ENCODE measurements at places on chromosomes 4 and X.

DNA sequence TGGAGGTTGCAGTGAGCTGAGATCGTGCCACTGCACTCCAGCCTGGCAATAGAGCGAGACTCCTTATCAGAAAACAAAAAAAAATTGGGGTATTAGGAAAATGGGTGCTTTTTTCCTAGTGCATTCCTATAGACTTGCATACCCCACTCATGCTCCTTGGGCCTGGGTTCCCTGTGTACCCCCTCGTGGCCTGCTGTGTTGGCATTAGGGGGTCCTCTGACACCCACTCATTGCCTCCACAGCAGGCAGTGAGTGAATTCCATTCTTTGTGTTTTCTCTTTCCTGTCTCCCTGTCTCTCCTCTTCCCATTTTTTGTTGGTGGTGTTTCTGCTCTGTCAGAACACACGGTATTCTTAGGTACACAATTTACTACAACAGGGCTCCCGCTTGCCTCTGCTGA, 42.8 kb downstream of the TNIP2 start:
- no peak for DNase-seq

GRCh38 chr4:3062471-3062870, 11.9 kb downstream of the HTT-AS start:
- no peak for DNase-seq

DNA sequence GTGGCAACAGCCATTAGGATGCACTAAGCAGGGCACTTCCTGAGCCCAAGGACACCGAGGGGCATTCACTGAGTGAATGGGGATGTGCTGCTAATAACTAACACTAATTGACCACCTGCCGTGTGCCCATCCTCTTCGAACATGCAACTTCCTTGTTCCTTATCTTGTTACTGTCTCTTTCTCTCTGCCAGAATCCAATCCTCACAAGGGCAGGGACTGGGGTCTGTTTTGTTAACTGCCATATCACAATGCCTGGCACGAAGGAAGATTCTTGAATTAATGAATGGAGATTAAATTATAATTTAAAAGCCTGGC, 1.3 kb downstream of the ERAS start:
- no peak for DNase-seq

GRCh38 chr4:145538596-145538995, 56.9 kb downstream of the SMAD1 start:
- DNase-seq = no peak

DNA sequence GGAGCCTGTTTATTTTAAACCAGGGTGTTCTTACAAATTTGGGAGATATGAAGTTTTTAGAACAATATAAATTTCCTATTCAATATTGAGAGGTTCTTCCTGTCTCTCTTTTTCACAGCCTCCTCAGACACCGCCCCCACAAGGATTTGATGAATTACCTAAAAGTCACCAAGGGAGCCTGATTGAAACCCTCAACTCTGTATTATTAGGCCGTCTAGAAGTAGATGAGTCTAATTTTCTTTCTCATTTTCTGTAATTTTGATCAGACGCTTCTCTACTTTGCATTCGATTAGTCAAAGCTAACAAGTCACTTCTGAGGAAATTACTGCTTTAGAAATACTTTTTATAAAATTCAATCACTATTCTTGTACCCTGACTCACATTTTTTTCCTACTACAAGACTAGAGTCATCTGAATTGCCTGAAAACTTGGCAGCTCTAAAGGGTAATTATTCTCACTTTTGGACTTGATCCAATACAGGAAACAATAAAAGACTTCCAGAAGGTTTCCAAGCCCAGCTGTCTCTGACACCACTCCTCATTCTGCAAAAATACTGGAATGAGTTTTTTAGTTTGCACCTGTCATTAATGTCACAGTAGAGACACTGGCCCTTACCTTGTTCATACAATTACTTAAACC, 111.2 kb downstream of the ELOVL6 start:
- DNase-seq = peak; percentile 14

DNA sequence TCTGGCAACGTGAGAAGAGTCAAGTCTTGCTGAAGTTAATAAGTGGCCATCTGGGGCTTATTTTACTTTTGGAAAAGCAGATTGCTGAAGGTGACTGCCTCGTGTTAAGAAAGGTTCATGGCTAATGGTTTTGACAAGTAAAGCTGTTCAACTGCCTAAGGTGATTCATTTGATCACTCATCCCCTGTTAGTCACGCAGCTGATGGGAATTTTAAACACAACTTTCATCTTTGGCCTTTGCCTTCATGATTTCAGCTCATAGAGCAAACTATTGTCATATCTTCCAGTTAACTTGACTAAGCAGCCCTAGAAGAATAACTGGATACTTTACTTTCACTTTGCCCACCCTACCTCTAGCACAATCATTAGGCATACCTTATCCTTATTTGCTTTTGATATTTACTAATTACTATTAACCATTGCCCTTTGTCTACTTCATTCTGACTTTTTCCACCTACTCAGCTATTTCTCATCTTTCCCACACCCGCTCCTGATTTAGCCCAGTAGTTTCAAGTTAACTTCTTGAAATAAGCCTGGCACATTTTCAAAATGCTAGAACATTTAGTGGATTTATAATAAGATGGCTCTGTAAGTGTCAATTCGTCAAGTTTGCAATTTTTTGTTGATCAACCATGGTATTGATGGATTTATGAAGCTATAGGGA, 170.6 kb upstream of the S100G start:
- DNase-seq = no peak

DNA sequence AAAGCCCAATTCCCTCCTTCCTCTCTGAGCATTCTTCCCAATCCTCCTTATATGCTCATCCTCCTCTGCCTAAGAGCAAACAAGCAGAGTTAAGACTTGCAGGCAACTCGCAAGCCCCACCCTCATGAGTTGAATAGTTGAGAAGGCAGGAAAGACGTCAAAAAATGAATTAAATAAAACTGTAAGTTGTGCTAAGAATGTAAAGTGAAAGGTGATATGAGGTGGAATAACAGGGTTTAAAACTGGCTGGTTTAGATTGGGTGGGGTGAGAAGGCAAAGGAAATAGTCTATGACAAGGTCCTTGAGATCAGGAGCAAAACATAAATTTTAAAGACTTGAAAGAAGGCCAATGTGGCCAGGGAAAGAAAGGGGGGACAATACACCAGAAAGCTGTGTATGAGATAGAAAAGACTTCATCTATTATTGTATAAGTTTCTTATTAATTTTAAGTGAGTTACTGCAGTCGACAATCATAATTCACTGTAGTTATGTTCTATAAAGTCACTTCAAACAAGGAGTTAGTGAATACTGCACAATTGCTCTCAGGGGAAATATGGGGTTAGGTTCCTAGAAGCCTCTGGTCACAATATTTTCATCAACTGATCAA, 124.9 kb downstream of the RELL1 start:
- DNase-seq = no peak

GRCh38 chr4:151310124-151310728, 15.2 kb downstream of the SH3D19 start:
- DNase-seq = no peak

GRCh38 chr4:30716158-30716557, 4.0 kb upstream of the PCDH7 start:
- DNase-seq = no peak

DNA sequence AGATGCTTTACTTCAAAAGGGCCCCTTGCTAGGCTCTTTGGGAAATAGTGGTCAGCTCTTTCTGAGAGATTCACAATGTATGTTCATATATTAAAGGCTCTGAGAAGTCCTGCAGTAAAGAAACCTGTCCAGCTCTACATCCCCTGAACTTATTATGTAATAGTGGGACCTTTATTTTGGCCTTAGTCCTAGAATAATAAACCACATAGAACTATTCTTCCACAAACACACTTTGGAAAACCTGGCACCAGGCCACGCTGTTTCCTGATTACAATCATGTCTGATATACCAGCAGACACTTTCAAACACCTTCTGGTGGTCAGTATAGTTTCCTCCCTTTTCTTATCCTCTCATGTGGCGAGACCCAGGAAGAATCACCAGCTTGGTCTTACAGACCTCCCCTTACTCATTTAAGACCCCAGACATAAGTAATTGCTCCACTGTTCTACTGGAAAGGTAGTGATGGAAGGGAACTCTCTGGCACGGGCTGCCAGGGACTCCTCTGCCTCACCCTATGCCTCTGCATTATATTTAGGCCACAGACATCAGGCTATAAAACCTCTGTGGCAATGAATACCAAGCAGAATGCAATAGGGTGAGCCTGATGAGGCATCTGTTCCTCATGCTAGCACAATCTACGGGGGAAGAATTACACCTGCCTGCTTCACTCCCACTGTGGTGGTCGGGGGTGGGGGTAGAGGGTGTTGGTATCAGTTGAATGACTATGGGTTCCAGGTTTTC, 5.7 kb upstream of the PPEF1 start:
- DNase-seq = no peak

DNA sequence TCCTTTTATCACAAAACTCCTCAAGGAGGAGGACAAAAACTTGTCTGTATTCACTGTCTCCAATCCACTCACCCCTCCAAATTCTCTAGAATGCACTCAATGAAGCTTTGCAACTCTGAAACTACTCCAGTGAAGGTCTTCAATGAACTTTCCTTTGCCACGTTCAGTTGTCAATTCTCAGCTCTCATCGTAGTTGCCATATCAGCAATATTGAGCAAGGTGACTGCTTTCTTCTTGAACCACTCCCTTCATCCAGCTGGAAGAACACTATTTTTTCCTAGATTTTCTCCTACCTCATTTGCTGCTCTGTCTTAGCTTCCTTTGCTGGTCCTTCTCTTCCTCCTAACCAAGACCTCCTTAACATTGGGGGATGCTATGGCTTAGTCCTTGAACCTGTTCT, 191.8 kb downstream of the KDR start:
- no peak for DNase-seq
